ENCODE measurements at places on chromosomes 13 and 19.
A peak's percentile ranks its signal among the peaks of the same experiment; 100 is the strongest.

GRCh38 chr13:75418997-75419396 lies 63.0 kb downstream of the TBC1D4 start:
- no peak for DNase-seq

DNA sequence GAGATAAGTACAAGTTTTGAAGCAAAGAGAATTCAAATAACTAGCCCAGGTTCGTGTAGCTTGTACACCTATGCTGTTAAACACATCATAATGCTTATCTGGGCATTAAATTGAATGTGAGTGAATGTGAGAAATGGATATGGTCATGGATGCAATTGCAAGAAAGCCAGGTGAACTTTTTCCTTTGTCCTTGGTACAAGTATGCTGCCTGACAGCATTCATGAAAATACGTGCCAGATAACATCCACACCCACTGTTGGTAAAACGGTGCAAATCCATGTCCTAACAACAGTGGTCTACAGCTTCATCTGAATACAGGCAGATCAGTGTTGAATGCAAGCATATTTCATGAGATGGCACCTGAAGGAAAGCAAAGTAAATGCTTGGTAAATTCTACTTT lies 122.2 kb downstream of the STOML3 start:
- DNase-seq: no peak

DNA sequence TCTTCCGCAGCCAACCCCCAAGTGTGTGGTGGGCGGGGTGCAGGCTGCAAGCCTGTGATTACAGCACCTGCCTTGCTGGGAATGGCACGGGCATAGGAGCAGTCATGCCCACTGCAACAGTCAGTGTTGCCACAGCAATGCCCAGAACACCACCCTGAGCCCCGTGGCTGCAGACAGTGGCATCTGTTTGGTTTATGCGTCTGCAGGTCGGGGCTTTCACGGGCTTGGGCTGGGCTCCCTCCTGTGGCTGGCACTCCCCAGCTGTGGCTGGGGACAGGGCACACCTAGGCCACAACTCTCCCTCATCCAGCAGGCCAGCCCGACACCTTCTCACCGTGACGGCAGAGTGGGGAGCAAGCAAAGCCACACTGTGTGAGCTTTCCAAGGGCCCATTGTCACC lies 115.3 kb upstream of the C1QTNF9B start:
- DNase-seq: no peak

DNA sequence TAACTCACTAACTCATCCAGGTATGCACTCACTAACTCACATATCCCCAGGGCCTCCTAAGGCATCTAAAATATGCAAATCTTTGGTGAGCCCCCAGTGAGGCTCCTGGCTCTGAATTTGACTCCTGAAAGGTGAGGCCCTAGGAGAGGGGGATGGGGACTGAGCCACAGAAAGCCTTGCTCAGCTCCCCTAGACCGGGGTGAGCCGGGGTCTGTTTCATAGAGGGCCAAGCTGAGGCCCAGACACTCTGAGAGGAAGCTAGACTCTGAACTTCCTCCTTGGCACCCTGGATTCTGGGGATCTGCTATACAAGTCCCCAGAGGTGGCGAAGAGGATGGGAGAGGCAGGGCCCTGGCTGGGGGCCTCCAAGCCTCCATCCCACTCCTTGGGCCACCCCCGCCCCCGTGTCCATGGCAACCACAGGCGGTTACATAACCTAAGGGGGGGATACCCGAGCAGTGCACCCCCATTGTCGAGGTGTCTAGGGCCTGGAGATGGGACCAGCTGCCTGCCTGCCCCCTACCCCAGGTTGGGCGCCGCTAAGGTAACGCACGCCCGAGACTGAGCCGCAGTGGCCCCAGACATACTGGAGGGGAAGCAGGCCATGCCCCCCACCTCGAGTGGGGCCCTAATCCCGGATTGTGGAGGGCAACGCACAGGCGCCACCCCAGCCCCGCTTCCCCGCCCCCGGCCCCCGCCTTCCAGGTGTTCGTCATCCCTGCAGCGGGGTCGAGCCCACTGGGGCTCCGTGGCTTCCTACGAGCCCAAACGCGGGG lies 646 bp downstream of the ABHD8 start:
- DNase-seq: no peak

DNA sequence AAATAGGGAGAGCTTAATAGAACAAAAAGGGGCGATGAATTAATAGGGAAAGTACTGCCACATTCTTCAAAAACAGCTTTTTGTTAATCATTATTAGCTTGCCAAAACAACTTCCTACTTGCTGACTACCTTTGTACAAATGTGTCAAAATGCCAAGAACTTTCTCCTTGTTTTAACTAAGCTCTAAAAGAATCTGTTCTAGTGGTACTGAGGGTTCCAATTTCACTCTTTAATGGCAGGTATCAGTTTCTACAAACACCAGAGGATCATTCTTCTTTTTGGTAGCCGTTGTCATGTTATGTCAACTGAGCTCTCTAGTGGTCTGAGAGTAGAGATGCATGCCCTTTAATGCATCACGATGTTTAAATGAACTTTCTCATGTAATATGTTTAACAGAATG lies 29.4 kb upstream of the FBXL3 start:
- DNase-seq: no peak

DNA sequence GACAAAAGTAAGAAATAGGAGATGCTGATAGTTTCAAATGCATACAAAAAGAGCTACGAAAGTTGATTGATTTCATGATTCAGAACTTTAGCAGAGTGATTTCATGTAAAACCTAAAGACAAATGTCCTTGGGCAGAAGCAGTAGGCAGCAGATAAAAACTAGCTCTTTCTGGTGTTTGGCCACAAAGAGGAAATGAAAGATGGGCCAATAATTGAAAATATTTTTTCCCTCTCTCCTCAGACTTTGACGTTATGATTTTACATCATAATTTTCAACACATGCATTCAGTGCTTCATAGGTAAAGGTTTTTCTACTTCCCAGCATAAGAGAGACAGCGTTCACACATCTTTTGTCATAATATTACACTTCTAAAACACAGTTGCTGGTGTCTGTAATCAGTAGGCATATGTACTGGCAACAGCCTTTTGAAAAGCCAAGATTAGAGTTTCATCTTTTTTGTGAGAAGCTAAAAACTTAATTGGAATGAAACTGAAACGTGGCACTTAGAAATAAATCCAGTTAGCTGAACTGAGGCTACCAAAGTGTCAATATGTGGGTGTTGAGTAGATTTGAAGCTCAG lies 9.3 kb downstream of the SCEL start:
- DNase-seq: no peak

GRCh38 chr13:106156468-106156867 lies 379.0 kb downstream of the EFNB2 start:
- peak; percentile 99 for DNase-seq

DNA sequence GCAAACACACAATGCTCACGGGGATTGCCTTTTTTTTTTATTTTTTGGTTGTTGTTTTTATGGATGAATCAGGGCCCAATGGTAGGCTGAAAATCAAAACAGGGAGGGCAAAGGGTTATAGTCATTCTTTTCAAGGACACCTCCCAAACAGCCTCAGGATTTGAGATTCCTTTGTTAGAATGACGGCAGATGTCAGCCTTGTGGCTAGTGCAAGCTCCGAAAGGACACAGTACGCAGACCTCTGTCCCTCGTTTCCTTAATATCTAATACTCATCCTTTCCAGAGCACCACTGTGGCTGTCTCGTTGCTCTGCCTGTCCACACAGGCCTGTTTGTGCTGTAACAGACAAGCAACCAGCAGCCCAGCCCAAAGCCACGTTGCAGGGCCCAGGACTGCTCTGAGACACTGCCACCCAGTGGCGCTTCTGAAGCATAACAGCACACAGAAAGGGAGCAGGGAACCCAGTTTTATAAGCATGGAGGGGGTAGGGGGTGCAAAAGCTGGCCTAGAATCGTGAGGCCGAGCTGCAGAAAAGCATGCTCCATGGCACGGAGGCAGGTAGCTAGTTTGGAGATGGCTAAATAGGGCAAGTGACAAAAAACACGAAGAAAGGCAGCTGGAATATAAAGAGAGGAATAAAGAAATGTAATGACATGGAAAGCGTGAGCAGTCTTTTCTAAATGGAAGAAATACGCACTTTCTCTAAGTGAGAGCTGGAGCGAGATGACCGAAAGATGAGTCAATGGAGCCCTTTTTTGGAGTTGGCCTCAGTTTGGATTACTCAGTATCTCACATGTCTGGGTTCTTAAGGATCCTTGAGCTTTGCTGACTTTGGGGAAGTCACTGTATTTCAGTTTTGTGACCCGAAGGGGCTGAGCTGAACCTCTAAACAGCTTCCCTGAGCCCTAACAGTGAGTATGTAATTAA lies 40.7 kb upstream of the MEDAG start:
- peak; percentile 95 for DNase-seq

DNA sequence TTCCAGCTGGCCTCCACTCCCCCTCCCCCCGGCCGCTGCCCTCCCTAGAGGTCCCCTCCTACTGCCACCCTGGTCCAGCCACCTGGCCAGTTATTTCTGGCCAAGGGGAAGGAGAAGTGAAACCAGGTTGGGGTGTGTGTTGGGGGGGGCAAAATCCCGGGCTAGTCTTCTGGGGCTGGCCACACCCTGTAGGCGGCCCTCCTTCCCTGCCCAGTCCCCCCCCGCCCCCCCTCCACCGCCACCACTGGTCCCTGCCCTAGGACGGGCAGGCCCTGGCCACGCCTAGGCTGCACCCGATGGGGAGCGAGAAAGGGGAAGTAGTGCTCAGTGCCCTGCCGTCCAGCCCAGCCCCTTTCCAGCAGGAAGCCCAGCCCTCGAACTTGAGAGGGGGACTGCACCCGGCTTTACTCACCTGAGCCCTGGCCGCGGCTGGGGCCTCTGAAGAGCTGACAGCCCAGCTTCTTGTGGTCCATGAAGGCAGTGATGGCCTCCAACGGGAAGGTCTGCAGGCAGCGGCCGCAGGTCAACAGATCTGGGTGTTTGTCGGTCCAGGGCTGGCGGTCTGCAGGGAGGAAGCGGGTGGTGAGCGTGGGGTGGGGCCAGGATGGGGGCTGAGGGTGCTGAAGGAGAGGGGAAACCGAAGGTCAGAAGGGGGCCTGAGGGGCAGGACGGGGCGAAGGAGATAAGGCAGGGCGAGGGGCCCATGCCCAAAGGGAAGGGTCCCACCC lies 813 bp downstream of the ZNF296 start:
- DNase-seq: peak; percentile 35

DNA sequence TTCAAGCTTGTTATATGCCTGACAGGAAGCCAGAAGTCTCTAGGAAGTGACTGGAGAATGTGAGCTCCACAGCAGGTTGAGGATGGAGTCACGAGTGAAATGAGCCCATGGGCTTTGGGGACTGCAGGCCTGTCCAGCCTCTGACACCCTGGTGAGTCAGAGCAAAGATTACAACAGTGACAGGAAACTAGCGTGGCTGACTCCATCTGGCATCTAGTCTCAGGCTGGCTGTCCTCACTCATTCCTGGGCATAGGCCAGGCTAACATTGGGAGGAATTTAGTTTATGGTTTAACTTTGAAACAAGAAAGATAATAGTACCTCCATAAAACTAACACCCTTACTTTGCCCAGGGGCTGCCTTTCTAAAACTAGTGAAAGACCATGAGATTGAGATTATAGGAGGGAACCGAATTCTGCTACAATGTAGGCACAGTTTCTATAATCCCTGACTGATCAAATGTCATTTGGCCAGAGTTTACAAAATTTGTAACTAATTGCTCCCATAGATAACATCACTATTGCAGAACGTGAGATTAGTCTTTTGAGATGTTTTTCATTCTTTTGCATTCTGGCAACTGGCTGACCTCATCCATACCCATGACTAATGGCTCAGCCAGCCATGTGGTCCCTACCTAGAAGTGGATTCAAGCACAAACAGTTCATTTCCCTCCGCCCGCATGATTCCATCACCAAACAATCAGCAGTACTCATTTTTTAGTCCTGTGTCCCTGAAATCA lies 28.4 kb downstream of the PSG1 start:
- DNase-seq: peak; percentile 96

DNA sequence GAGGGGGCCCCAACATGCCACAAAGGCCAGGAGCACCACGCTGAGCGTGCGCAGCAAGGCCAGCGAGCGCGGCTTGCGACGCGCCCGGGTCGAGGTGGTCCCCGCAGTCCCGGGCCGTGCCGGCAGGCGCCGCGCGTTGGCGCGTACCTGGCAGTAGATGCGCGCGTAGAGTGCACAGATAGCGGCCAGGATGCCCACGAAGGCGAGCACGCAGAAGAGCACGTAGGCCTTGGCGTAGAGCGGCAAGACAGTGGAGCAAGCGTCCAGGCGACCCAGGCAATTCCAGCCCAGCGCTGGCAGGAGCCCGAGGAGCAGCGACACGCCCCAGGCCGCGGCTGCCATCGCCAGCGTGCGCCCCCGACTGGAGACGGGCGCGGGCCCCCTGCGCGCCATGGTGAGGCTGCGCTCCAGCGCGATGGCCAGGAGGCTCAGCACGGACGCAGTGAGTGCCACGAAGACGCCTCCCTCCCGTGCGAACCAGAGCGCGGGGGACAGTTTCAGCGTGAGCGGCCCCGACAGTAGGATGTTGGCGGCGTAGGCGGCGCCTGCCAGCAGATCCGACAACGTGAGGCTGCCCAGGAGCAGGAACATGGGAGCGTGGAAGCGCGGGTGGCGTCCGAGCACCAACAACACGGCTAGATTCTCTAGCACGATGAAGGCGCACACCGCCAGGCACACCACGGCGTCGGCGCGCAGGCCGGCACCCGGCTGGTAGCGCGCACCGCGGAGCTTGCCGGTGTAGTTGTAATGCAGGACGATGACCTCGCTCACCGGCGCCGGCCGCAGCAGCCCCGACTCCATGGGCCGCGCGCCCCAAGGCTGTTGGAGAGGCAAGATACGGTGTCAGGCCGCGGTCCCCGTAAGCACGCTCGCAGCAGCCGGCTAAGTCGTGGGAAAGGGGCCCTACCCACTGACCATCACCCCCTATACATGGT lies 2.8 kb downstream of the S1PR5 start:
- DNase-seq: no peak

DNA sequence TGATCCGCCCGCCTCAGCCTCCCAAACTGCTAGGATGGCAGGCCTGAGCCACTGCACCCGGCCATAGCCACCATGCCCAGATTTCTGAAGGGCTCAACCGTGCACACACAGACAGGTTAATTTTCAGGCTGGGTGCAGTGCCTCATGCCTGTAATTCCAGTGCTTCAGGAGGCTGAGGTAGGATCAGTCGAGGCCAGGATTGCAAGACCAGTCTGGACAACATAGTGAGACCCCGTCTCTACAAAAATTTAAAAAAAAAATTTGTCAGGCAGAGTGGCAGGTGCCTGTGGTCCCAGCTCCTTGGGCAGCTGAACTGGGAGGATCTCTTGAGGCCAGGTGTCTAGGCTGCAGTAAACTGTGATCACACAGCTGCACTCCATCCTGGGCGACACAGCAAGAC lies 7.6 kb downstream of the TIMM13 start:
- no peak for DNase-seq

DNA sequence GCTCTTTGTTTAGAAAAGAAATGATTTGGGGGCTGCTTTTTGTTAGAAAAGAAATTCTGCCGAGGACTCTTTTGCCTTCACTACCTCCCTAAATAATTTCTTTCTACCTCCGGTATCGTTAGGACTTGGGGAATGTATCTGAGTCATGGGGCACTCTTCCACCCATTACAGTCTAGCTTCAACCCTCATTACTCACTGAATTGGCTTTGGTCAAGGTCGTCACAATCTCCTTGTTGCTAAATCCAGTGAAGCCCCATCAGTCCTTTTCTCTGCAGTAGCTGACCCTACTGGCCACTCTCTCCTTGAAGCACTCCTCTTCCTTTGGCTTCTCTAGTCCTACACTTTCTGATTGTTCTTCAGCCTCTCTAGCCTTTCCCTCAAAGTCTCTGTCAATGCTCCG lies 34.0 kb downstream of the WDR87 start:
- DNase-seq: no peak

GRCh38 chr13:46682015-46682414 lies 114.9 kb downstream of the ESD start:
- no peak for DNase-seq

All from fibroblast of skin of scalp (primary cell).